ENCODE measurements at places on chromosomes 1 and 21.

- no peak for DNase-seq
These were observed 9.0 kb upstream of the IFNGR2 start for GRCh38 chr21:33394260-33394659.

GRCh38 chr1:164296172-164296571 lies 262.8 kb upstream of the PBX1 start:
- no peak for DNase-seq

- peak; percentile 33 for DNase-seq
These were observed 528.4 kb upstream of the RGS18 start for GRCh38 chr1:191629836-191630235.

- no peak for DNase-seq
These were observed 153.2 kb downstream of the LRIG2 start for GRCh38 chr1:113226148-113226547.

GRCh38 chr1:192489748-192490147 lies 85.8 kb upstream of the RGS1 start:
- no peak for DNase-seq

- no peak for DNase-seq
These were observed 3.2 kb upstream of the LRRN2 start for GRCh38 chr1:204688776-204689175.

DNA sequence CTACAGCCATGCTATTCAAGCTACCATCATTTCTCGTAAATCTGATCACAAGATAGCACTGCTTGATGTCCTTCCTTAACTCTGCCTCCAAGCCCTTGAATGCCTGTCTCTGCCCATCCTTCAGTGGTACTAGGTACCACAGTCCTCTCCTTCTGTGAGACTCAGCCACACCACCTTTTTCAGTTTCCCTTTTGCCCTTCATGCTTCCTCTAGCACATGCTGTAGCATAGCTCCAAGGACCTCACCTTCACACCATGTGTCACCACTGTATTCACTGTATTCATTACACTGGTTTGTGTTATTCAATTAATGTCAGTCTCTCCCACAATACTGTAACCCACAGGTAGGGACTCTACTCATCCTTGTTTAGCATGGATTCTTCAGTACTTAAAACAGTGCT lies 8.0 kb upstream of the TP53BP2 start:
- DNase-seq = no peak

GRCh38 chr1:43975249-43975961 lies 645 bp downstream of the ATP6V0B start:
- peak; percentile 58 for DNase-seq

GRCh38 chr1:209536843-209537242 lies 46.7 kb upstream of the CAMK1G start:
- no peak for DNase-seq

All from WTC11 (cell line).